ENCODE measurements at places on chromosomes 12 and 14. TPM values are rescaled to one million over a fixed set of nuclear protein-coding genes. Genes with fewer than 3 reads are reported as not detected.

DNA sequence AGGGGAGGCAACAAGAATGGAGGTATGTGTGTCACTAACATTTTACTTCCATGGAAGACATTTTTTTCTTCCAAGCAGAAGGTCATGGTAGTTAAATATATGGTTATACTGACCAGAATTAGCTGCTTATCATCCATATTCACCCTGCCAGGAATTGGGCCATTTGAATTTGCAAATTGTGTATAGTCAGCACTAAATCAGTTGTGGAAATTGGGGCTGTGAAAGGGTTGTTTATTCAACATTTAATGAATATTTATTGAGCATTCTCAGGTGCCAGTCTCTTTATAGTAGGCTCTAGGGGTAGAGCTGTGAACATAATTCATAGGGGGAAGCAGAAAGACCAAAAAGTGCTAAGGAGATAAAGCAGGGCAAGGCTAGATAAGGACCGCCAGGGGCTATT lies 38.0 kb downstream of the METAP2 start:
- DNase-seq = no peak
- H3K4me3 ChIP-seq = no peak overlapping the region
- peaks cover 7% of the 10 kb centered on the region for H3K4me1 ChIP-seq

The OR6C2 gene
- not detected for total RNA-seq

DNA sequence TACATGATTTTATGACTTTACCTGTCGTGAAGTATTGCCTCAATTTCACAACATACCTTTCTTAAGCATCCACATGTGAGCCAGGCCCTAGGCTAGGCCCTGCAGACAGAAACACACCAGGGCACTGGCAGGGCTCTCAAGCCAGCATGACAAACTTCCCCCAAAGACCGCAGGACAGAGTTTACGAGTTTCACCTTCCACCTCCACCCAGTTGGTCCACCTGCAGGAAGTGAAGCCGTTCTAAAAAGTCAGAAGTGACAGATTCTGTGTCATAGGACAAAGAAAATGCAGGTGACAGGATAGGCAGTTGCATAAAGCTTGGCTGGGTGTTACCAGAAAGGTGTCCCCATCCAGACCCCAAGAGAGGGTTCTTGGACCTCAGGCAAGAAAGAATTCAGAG lies 382.3 kb downstream of the PCNX1 start:
- H3K4me1 ChIP-seq = no peaks in the 10 kb centered on the region
- no peak overlapping the region for H3K4me3 ChIP-seq
- H3K27ac ChIP-seq = no peak overlapping the region
- H3K36me3 ChIP-seq = no peaks in the 10 kb centered on the region
- DNase-seq = no peak
- H3K27me3 ChIP-seq = no peaks in the 10 kb centered on the region

GRCh38 chr14:101508948-101509729 lies 52.2 kb upstream of the DIO3 start:
- DNase-seq = peak; percentile 2
- H3K36me3 ChIP-seq = no peaks in the 10 kb centered on the region
- no peaks in the 10 kb centered on the region for H3K27me3 ChIP-seq
- no peak overlapping the region for H3K4me3 ChIP-seq

GRCh38 chr12:95215949-95216348 lies 1.3 kb downstream of the FGD6 start:
- H3K36me3 ChIP-seq = no peaks in the 10 kb centered on the region
- no peak overlapping the region for H3K27ac ChIP-seq
- DNase-seq = no peak
- H3K4me3 ChIP-seq = peak overlapping the region; percentile 73
- H3K27me3 ChIP-seq = no peaks in the 10 kb centered on the region

DNA sequence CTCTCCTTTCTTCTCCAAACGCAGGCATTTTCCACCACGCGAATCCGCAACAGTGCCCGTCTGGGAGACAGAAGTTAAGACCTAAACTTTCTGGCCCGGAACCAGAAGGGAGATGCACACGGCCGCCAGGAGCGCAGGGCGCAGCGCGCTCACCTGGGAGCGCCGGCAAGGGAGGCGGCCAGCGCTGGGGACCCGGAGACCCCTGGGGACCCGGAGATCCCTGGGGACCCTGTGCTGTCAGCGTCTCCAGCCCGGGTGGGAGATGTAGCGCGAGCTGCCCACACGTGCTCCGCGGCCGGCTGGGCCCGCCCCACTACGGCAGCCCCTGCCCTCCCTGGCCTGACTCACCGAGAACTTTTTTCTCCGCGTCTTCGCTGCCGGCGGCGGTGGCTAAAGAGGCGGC lies 620 bp downstream of the YBX3 start:
- peaks cover 4% of the 10 kb centered on the region for H3K36me3 ChIP-seq
- H3K27ac ChIP-seq = peak overlapping the region; percentile 98
- H3K27me3 ChIP-seq = no peaks in the 10 kb centered on the region
- H3K4me3 ChIP-seq = peak overlapping the region; percentile 91
- peaks cover 14% of the 10 kb centered on the region for H3K4me1 ChIP-seq
- DNase-seq = no peak

The PPP1R36 gene
- total RNA-seq = 2.4 TPM

GRCh38 chr12:94240171-94240570 lies 91.8 kb downstream of the PLXNC1 start:
- no peak overlapping the region for H3K27ac ChIP-seq
- H3K4me1 ChIP-seq = no peaks in the 10 kb centered on the region
- no peak overlapping the region for H3K4me3 ChIP-seq
- H3K27me3 ChIP-seq = no peaks in the 10 kb centered on the region
- no peaks in the 10 kb centered on the region for H3K36me3 ChIP-seq

- DNase-seq = no peak
- no peak overlapping the region for H3K27ac ChIP-seq
- peaks cover 6% of the 10 kb centered on the region for H3K4me1 ChIP-seq
- no peak overlapping the region for H3K4me3 ChIP-seq
- H3K36me3 ChIP-seq = no peaks in the 10 kb centered on the region
Measured at GRCh38 chr12:109818905-109819500, 14.2 kb downstream of the TRPV4 start.

GRCh38 chr12:72207486-72208409 lies 64.4 kb upstream of the TRHDE start:
- H3K27ac ChIP-seq = no peak overlapping the region
- no peak overlapping the region for H3K4me3 ChIP-seq
- no peaks in the 10 kb centered on the region for H3K36me3 ChIP-seq
- no peak for DNase-seq

DNA sequence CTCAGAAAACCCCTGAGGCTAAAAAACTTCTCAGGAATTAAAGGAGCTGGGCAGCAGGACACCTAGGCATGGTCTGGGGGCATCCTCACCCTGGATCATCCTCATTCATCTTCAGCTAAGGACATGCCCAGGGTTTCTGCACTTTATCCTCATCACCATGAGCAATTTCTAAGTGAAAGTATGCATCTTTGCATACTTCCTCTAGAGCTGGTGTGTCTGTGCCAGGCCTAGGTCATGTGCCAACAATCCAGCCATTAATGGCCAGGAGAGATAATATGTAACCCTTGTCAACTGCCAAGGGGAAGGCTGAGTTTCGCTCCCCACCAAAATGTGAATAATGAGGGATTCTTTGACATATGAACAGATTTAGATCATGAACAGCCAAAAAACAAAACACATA lies 160.5 kb downstream of the KITLG start:
- H3K36me3 ChIP-seq = no peaks in the 10 kb centered on the region
- H3K27ac ChIP-seq = no peak overlapping the region
- DNase-seq = no peak
- H3K27me3 ChIP-seq = no peaks in the 10 kb centered on the region
- H3K4me3 ChIP-seq = no peak overlapping the region

- H3K27ac ChIP-seq = no peak overlapping the region
- no peaks in the 10 kb centered on the region for H3K4me1 ChIP-seq
- no peaks in the 10 kb centered on the region for H3K36me3 ChIP-seq
- no peaks in the 10 kb centered on the region for H3K27me3 ChIP-seq
- no peak for DNase-seq
Measured at GRCh38 chr14:51069055-51069454, 25.9 kb downstream of the TRIM9 start.

GRCh38 chr12:128980623-128981022 lies 127.3 kb downstream of the GLT1D1 start:
- H3K4me3 ChIP-seq = no peak overlapping the region
- H3K27me3 ChIP-seq = peaks cover 10% of the 10 kb centered on the region
- no peak for DNase-seq
- no peak overlapping the region for H3K27ac ChIP-seq
- H3K36me3 ChIP-seq = no peaks in the 10 kb centered on the region

DNA sequence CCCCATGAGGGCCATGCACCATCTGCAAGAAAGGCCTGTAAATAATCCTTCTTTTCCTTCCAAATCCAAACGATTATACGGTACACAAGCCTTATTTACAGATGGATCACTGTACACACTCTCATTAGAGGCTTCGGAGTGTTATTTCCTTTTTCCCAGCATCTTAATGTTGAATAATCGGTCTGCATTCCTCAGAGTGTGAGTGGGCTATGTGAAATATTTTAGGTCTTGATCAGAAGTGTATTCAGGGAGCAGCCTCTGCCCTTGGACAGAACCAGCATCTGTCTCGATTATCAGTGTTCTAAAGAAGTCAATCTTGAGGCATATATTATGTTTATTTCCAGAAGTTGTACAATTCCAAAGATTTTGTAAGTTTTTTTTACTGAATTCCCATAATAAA lies 340.6 kb downstream of the SEC23A start:
- H3K27me3 ChIP-seq = no peaks in the 10 kb centered on the region
- DNase-seq = no peak

The LALBA gene
- total RNA-seq = not detected

The PZP gene
- 0.07 TPM for total RNA-seq

The SLC38A4 gene
- 46.0 TPM for total RNA-seq

DNA sequence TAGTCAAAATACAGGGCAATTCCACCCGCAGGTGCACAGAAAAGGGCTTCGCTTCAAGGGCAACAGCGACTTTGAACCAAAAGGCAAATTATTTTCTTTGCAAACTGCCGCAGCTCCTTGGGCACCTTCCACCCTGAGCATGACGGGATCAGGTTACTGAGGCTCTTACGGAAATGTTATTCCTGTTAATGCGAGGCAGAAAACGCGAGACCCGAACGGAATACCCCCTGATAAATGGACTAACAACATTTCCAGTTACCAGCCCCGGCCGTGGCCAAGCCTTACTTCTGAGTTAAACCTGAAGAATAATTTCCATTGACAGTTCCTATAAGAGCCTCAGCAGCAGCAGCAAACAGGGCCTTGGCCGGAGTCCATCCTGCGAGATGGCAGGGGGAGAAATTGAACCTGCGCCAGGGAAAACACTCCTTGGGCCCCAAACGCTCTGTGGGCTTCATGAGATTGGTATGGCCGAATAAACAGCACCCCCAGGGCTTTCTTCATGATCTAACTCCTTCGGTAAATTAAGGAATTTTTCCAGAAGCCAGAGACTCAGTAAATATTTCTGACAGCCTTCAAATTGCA lies 70.0 kb upstream of the DICER1 start:
- H3K36me3 ChIP-seq = no peaks in the 10 kb centered on the region
- no peaks in the 10 kb centered on the region for H3K27me3 ChIP-seq
- no peak for DNase-seq

GRCh38 chr14:26332966-26333365 lies 264.9 kb downstream of the NOVA1 start:
- peak; percentile 7 for DNase-seq
- H3K36me3 ChIP-seq = no peaks in the 10 kb centered on the region
- no peaks in the 10 kb centered on the region for H3K4me1 ChIP-seq
- no peak overlapping the region for H3K27ac ChIP-seq
- no peak overlapping the region for H3K4me3 ChIP-seq

DNA sequence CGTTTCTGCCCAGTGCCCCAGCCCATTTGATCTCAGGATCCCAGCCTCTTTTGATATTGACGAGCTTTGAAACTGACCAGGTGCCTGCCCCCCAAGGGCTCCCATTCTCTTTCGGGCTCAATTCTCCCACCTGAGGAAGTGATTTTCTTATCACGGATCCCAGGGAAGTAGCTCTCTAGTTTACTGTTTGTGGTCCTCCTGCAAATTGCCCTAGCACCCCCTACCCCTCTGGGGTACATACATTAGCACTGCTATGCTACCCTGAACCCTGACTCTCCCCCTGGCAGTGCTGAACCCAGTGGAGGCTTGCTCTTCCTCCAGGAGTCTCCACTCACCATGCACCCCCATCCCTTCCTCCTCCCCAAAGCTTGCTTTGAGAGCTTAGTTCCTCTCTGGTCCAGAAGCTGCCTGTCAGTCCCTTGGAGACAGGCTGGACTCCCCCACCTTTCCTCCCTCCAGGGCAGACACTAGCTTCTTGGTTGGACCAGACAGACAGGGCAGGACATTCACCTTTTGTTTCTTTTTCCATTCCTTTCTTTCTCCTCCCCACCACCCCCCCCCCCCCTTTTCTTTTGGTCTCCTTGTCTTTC lies 4.4 kb upstream of the TBX3 start:
- H3K36me3 ChIP-seq = no peaks in the 10 kb centered on the region
- H3K27me3 ChIP-seq = peaks cover 32% of the 10 kb centered on the region
- H3K27ac ChIP-seq = no peak overlapping the region
- no peak overlapping the region for H3K4me3 ChIP-seq

- peaks cover 6% of the 10 kb centered on the region for H3K4me1 ChIP-seq
- no peaks in the 10 kb centered on the region for H3K36me3 ChIP-seq
- no peak for DNase-seq
- H3K27ac ChIP-seq = no peak overlapping the region
- no peaks in the 10 kb centered on the region for H3K27me3 ChIP-seq
Measured at GRCh38 chr14:52046376-52046917, 22.4 kb downstream of the NID2 start.

DNA sequence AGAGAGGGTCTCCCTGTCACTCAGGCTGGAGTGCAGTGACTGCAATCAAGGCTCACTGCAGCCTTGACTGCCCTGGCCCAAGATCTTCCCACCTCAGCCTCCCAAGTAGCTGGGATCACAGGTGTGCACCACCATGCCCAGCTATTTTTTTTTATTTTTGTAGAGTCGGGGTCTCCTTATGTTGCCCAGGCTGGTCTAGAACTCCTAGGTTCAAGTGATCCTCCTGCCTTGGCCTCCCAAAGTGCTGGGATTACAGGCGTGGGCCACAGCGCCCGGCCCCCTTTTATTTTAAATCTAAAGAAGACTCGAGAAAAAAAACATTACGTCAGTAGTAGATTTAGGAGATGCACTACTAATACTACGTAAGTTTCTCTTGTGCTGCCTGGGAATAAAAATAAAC lies 14.3 kb downstream of the FOS start:
- no peaks in the 10 kb centered on the region for H3K27me3 ChIP-seq
- H3K4me3 ChIP-seq = no peak overlapping the region
- H3K4me1 ChIP-seq = peaks cover 32% of the 10 kb centered on the region
- DNase-seq = no peak
- peak overlapping the region; percentile 96 for H3K27ac ChIP-seq
- H3K36me3 ChIP-seq = no peaks in the 10 kb centered on the region

DNA sequence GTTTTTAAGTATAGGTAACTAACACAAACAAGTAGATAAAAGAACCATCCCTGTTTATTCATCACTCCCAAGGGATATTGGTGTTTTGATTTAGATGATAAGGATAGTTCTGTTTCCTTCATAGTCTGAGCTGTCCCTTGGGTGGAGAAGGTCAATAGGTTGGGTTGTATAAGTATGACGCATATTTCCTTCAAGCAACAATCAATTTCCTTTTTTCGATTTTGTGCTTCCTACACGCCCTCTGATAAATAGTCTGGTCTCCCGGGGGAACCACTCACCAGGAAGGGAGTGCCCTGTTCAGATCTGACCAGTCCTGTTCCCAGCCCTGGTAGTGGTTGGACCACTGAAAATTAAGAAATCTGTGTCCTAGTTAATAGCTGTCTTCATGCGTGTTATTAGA lies 378.8 kb upstream of the FAR2 start:
- DNase-seq = no peak
- no peaks in the 10 kb centered on the region for H3K36me3 ChIP-seq
- no peaks in the 10 kb centered on the region for H3K27me3 ChIP-seq
- H3K27ac ChIP-seq = peak overlapping the region; percentile 23
- H3K4me1 ChIP-seq = no peaks in the 10 kb centered on the region
